Dermis microvascular lymphatic vessel endothelial cell (primary cell): ENCODE measurements at places on chromosomes 7 and 10. TPM values are rescaled to one million over a fixed set of nuclear protein-coding genes. Genes with fewer than 3 reads are reported as not detected.

GRCh38 chr10:96858706-96859050 lies 26.6 kb downstream of the LCOR start:
- no peak for DNase-seq

DNA sequence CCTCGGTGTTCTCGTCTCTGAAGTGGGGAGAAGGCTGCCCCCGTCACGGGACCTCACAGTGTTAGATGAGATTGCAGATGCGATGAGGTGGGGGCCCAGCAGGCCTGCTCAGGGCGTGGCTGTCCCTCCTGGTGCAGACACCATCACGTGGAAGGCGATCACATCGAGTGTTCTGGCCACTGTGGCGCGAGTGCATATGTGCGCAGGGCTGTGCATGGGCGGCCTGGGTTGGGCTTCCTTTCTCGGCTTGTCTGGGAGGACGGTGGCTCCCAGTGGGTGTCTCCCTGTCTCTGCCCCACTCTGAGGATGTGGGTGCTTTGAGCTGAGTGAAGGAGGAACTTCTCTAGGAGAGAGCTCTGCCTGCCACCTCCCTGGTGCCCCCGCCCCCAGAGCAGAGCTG lies 83.1 kb downstream of the LHPP start:
- no peak for DNase-seq

GRCh38 chr10:133379152-133379800 lies at the start of gene PAOX:
TSS of gene PAOX (plus strand) at chr10:133379262. CDS start at chr10:133379317, 55 bp downstream.
- no peak for DNase-seq

GRCh38 chr7:24334627-24335026 lies 50.6 kb downstream of the NPY start:
- no peak for DNase-seq

DNA sequence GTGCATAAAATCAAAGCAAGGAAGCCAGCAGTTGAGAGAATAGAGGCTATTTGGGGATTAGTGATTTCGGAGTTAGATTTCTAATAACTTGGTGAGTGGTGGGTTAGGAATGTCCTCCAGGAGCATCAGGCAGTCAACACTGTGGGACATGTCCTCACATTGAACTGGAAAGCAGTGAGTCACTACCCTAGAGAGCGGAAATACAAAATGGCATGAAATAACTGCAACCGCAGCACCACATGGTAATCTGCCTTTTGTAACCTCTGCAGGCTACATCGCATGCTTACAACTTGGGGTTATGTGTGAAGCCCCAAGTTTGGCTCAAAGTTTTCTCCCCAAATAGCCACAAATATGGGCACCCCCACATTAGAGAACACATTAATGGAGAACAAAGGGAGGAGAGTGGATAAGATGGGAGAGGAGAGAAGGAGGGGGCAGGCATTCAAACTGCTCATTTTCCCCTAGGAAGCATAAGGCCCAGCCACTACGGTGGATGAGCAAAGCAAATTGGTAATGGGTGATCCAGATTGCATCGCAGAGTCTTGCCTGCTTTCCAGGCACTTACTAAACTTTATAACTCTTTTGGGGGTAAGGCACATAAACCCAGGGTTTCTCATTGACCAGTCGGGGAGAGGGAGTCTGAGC lies 22.0 kb upstream of the SLF2 start:
- peak; percentile 83 for DNase-seq

GRCh38 chr7:151025924-151026671 lies 1.8 kb upstream of the ATG9B start:
- no peak for DNase-seq

GRCh38 chr10:15053061-15053460 lies 9.3 kb downstream of the OLAH start:
- DNase-seq = no peak

- peak; percentile 18 for DNase-seq
Measured at GRCh38 chr10:83680470-83680891, 458.8 kb upstream of the GHITM start.

GRCh38 chr7:132528695-132529094 lies 47.6 kb downstream of the PLXNA4 start:
- no peak for DNase-seq

Gene TRDMT1
- total RNA-seq = 4.4 and 5.0 TPM in 2 replicates

Gene PIP
- not detected in 2 replicates for total RNA-seq
